ENCODE measurements at places on chromosomes 12 and 14.

DNA sequence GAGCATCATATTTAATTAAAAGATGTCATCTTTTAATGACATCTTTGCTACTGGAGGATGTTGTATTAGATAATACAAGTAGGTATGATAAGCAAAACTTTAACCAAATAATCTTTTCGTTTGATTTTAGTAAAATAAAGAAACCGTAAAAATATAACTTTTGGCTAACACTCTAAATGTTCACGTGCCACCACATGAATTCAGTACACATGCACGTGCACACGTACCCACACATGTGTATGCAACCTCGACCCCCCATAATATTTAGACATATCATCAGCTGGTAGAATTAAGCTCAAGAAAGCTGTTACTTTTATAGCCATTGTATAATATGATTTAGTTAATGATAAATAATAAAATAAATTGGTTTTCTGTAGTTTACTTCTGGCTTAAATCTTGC lies 566.6 kb upstream of the FBXO33 start:
- DNase-seq = no peak

- no peak for DNase-seq
Observed at GRCh38 chr12:123748661-123749060, 13.4 kb upstream of the DNAH10 start.

GRCh38 chr12:4287325-4288211 lies 14.0 kb downstream of the CCND2 start:
- peak; percentile 51 for DNase-seq

GRCh38 chr14:103527408-103528145 lies 1.4 kb upstream of the TRMT61A start:
- DNase-seq = peak; percentile 83

- no peak for DNase-seq
Observed at GRCh38 chr14:22152161-22152870, 436.7 kb downstream of the DAD1 start.

- DNase-seq = no peak
Observed at GRCh38 chr12:70260646-70261045, 17.4 kb downstream of the CNOT2 start.

DNA sequence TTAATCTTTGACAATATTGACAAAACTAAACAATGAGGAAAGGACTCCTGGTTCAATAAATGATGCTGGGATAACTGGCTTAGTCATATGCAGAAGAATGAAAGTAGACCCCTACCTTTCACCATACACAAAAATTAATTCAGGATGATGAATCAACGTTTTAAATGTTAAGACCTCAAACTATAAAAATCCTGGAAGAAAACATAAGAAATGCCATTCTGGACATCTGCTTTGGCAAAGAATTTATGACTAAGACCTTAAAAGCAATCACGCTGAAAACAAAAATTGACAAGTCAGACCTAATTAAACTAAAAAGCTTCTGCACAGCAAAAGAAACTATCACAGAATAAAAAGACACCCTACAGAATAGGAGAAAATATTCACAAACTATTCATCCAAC lies 97.4 kb downstream of the LMNTD1 start:
- DNase-seq = peak; percentile 58

DNA sequence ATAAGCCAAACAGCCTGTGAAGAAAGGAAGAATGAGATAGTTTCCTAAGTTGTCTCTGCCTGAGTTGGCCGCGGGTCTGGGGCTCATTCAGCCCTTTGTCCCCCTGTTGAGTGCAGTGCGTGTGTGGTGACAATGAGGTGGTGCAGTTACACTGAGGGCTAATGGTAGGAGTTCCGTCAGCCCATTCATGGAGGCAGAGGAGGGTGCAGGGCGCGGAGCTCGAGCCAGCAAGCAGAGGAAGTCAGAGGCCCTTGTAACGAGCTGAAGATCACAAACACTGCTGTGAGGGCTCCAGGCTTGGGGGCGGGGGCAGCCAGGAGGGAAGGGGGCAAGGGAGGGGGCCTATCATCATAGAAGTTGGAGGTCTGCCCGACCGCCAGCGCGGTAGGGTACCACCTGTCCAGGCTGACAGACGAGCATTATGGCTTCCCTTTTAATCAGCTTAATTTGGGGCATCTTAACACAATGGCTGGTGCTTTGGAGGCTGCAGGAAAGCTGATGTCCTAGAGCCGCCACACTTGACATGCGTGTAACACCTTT lies 20.5 kb downstream of the CCND2 start:
- DNase-seq = no peak

GRCh38 chr12:21438643-21439042 lies 1.2 kb downstream of the PYROXD1 start:
- no peak for DNase-seq

- no peak for DNase-seq
Observed at GRCh38 chr12:81081726-81082125, 3.8 kb downstream of the ACSS3 start.

DNA sequence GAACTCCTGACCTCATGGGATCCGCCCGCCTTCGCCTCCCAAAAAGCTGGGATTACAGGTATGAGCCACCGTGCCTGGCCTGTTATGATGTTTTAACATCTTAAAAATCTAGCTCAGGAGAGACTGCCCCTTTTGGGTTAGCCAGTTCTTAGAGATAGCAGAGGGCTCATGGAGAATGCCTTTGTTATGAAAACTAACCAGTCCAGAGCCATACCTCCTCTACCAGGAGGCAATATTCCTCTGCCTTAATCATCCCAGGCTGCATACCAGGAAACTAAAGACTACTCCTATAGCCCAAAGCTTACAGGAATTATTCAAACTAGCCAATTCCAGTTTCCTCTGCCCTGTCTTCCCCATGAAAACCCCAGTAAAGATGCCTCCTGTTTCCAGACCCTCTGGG lies 96.0 kb upstream of the MDM1 start:
- peak; percentile 65 for DNase-seq

DNA sequence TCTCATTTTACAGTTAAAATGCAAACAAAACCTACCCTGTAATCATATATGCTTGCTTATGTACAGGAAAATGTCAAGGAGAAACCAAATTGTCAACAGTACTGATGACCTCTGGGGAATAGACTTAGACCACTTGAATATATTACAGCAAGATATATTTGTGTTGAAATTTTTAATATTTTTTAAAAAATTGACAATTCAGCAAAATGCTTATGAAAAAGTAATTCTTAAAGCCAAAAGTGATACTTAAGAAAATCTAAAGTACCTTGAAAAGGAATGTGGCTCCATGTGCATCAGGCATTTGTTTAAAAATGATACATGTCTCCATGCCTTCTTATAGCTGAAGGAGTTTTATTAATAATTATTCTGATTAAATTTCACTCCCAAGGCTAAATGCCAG lies 49.2 kb downstream of the PTPN21 start:
- DNase-seq = no peak

DNA sequence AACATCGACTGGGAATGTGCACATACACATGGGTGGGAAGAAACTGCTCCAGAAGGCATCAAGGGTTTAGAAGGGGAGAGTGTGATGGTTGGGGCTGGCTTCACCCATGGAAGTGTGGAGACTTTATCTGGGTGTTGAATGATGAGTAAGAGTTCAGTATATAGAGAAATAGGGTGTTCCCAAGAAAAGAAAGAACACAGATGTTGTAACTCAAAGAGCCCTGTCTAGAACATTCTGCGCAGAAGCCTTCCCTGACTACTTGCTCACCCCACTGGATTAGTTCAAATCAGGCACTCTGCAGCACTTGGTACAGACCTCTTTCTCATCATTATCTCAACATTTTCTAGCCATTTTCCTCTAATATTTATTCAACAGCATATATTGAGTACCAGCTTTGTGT lies 491.7 kb downstream of the SNAPC1 start:
- no peak for DNase-seq

GRCh38 chr12:49046129-49046895 lies 14.3 kb downstream of the KMT2D start:
- DNase-seq = no peak

DNA sequence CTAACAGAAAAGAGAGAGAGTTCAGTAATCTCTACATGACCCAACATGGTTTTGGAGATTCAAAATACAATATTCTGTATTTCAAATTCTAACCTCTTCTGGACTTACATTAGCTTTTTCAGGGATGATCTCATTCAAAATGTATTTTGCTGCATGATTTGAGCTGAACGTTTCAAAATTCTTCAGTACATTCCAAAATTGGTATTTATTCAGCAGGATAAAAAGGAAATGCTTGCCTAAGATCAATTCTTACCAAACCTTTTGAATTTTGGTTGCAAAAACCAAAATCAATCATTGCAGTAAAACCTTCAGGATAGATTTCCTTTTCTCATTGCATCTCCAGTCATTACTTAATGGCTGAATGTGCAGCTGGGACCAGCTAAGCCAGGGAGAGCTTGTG lies 1761.3 kb upstream of the SEL1L start:
- peak; percentile 72 for DNase-seq

- no peak for DNase-seq
Observed at GRCh38 chr12:95830335-95831089, 28.2 kb upstream of the SNRPF start.

GRCh38 chr12:55933799-55934742 lies 3.1 kb downstream of the DGKA start:
- peak; percentile 28 for DNase-seq

DNA sequence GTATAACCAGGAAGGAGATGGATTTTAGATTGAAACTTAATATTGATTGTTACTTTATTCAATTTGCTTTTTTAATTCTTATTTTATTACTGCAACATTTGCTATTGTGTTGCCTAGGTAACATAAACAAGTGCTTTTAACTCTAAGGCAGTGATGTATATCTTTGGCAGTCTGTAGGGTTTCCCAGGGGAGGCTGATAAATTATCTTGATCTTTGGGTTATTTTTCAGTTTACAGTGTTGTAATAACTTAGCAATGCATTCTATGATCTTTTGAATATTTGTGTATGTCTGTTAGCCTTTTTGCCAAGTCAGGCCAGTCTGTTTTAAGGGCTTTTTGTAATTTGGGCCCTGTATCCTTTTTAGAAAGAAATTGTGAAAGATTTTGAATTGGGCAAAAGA lies 7.8 kb upstream of the DTD2 start:
- DNase-seq = peak; percentile 63

- DNase-seq = peak; percentile 35
Observed at GRCh38 chr12:110689281-110690126, 589 bp upstream of the HVCN1 start.

- DNase-seq = peak; percentile 11
Observed at GRCh38 chr12:93440043-93440835, 1.5 kb downstream of the UBE2N start.

- peak; percentile 13 for DNase-seq
Observed at GRCh38 chr14:96792003-96792402, 5.2 kb upstream of the VRK1 start.

DNA sequence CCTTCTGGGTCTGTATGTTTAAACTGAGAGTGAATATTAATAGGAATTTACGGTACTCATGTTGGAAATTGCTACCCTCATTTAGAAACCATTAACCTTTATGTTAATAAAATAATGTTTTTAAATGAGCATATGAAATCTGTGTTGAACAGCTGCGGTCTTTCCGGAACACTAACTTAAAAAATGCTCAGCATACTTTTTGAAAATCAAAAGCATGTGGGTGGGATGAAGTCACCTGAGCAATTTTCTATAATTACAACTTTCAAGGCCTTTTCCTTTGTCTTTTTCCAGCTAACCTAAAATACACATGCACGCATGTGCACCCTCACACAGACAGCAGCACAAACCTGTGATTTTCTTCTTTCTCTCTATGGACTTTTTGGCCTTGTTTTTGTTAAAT lies 39.8 kb downstream of the BORCS5 start:
- peak; percentile 16 for DNase-seq

DNA sequence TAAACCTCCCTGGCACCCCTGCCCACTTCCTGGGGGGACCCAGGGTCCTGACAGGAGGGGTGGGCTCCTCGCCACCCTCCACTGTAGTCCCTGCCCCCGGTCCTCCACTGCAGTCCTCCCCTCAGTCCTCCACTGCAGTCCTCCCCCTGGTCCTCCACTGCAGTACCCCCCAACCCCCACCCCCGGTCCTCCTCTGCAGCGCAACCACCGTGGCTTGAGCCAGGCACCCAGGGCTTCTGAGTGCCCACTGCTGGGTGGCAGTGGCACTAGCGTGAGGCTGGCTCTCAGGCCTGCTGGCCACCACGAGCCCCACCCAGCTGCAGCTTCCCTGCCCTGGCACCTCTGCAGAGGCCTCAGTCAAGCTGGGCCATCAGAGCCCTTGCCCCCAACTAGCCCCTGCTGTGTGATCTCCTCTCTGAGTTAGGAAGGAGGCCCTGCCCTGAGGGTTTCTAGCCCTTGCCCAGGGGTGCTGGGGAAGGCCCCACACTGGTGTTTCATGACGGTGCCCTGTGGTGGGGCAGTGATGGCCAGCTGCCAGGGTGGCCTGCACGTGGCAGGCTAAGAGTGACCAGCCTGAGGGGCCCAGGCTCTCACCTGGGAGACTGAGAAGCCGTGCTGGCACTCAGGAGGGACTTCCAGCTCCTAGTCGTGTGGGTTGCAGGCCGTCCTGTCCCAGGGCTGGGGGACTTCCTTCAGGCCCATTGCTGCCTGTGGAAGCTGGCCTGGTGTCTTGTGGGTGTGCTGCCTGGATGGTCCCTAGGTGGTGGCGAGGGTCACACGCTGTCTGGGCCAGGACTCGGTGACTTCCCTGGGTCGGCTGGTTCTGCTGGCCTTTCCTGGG lies 9.7 kb downstream of the CEP170B start:
- DNase-seq = no peak

GRCh38 chr14:99908653-99909250 lies 115.5 kb downstream of the EML1 start:
- DNase-seq = no peak

DNA sequence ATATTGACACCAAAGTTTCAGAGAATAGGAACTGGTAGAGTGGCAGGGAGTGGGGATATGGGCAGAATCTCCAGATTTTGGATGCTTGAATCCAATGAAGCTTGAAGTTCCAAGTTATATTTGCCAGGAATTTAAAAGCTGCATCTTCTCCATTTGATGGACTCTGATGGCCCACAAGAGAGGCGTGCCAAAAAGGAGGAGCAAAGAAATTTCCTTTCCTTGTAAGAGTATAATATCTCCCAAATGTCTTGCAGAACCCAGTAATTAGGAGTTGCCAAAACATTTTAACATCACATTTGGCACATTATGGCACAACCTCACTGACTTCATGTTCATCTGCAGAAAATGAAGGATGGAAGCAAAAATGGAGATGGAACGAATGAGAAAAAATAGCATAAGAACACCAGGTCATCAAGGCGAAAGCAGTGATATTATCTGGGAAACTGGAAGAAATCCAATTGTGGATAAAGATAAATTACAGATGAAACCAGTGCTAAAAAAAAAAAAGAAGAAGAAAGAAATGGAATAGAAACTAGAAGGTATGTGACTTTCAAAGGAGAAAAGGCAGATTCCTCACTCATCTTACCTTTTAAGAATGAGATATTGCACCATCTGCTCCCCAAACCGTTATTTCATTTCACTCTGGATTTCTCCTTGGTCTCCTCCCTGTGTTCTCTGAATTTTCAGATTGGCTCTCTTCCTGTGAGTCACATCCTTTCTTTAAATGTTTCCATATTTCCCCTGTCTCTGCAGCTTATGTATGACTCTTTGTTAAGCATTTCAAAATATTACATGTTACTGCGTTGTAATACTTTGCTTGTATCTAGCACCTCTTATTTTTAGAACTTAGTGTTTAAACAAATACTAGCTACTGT lies 13.5 kb upstream of the FLRT2 start:
- peak; percentile 96 for DNase-seq

GRCh38 chr12:53514628-53515290 lies 7.5 kb upstream of the NPFF start:
- no peak for DNase-seq

GRCh38 chr14:80419345-80419744 lies 208.0 kb upstream of the DIO2 start:
- DNase-seq = no peak

All from fibroblast of skin of right biceps (primary cell).